ENCODE measurements at places on chromosomes 5 and 9.

GRCh38 chr5:17482790-17483189, 15.2 kb upstream of the TAF11L2 start:
- no peak for DNase-seq

DNA sequence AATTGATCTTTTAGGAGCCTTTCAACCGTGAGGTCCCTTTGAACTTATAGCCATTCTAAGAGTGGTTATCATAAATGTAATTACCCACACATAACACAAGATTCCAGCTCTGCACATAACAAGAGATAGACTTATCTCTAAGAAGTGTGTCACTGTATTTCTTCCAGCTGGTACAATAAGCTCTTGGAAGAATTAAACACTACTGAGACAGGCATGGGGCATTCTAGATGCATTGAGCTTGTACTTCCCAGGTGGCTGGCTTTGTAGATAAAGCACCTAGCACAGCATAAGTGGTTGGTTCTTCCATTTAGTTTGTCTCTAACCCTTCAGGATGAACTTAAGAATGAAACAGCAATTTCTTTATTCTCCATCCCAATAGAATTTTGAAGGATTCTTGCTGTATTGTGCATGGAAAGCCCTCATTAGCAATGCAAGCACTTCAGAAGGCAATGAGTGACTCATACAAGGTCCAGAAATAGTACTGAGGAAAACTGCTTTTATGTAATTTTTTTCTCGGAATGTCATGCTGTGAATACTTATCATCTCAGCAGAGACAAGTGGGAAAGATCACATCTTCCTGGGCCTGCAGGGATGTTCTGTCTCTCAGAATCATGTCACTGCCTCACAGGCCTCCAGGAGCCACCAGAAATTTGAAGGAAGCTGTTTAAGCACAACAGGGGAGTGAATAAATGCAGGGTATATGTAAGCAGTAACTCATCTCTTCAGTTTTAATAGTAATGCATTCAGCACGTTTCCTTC, 91.1 kb upstream of the CD180 start:
- no peak for DNase-seq

DNA sequence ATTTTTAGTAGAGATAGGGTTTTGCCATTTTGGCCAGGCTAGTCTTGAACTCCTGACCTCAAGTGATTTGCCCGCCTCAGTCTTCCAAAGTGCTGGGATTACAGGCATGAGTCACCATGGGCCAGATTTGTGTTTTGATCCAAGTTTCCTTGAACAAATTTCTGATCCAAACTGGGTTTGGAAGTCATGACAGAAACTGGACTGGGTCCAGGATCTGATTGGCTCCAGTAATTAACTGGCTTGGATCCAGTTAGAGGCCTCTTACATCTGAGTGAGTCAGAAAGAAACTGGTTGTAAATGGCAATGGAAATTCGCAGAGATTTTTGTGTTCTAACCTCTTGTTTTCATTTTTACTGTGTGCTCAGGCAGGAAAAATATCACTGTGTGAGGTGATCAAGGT, 141.6 kb downstream of the SLC25A46 start:
- no peak for DNase-seq

GRCh38 chr9:18114559-18115475, 359.1 kb upstream of the ADAMTSL1 start:
- no peak for DNase-seq

- no peak for DNase-seq
These were observed 182.0 kb upstream of the PPP1R26 start for GRCh38 chr9:135297456-135298075.

DNA sequence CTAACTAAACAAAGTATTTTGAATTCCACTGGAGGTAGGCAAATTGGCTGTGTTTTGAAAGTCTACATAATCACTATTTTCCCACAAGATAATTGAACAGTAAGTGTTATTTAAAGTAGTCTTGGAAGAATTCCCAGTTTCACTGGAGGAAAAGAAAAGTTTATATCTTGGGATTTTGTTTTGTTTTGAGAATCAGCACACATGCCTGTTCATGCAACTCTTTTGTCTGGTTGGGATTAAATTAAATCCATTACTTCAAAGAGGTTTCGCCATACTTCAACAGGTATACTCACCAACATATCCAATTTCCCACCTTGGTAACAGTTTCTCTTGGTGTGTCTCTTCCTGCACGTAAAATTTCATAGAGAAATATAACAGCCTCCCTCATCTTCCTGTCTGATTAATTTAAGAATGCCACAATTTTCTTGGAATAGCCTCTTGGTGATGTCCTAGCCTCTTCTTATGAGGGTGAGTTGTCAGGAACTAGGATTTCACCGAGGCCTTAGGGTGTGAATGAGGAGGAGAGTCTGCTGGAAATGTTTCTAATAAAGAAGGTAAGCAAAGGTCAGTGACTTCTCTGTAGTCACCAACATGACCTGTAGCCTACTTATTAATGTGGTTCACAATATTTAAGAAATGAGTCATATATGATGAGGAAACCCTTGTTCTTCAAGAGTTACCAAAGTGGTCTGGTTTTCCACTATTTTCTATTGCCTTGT, 48.1 kb downstream of the ITGA2 start:
- DNase-seq, result no peak

DNA sequence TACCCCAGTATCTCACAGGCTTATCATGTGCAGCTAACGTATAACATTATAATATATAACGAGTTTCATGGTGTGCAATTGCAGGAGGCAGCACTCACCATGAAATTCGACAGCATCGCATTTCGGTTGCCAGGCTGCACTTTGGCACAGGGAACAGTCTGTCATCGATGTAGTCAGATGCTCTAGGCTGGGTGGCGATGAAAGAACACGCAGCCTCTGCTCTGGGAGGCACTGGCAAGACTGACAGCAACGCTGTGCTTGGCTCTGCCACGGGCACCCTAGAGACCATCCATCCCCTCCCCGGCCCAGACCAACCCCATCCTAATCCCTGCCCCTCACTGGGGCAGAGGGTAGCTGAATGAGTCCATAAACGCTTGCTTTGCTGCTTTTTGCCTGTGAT, 290.8 kb downstream of the MED10 start:
- DNase-seq, result no peak

GRCh38 chr5:26812714-26813113, 225.7 kb downstream of the CDH9 start:
- DNase-seq, result no peak

- DNase-seq, result no peak
These were observed 131.5 kb downstream of the PAM start for GRCh38 chr5:102886586-102886985.

DNA sequence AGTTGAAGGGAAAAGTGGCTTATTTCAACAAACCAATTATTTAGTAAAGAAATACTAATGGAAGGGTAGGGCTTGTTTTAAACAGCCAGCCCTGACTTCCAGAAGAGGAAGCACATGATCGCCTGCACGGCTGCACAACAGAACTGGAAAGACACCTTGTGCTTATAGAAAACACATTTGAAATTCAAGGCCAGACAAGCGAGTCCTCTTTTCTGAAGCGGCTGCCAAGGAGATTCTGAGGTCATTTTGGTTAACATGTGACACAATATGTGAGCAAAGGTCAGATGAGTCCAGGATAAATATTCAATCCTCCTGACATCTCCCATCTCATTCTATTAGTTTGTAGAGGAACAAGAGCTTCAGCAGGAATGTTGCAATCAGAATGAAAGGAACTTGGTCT, 461.4 kb upstream of the ST8SIA4 start:
- no peak for DNase-seq

DNA sequence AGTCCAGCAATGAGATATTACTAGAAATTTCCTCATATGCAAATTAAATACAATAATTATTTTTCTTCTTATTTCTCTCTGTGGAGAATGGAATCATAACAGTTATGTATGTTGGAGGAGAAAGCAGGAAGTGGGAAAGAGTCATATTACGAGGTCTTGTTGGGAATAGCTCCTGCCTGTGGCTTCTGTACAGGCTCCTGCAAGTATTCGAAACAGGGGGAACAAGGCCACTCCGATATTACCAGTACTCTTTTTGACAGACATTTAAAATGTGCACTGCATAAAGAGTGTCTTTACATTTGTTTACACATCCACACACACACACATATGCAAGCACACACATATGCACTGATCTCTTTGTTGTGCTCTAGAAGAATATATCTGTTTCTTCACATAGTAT, 812.0 kb upstream of the ZNF608 start:
- no peak for DNase-seq

DNA sequence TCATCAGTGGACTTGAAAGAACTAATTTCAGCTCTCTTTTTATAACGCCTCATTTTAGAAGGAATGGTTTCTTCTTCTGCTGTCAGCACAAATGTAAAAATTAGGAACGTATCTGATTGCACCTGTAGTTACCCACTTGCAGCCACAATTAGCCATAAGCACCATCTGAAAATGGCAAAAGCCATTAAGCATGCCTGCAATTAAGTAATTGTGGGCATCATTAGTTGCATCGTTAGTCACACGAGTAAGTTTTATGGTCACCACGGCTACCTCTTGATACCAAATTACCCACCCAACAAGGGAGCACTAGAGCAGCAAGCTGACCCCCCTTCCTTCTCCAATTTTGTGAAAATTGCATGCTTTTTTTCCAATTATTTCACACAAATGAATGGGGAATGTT, 25.8 kb upstream of the SLC44A1 start:
- no peak for DNase-seq

DNA sequence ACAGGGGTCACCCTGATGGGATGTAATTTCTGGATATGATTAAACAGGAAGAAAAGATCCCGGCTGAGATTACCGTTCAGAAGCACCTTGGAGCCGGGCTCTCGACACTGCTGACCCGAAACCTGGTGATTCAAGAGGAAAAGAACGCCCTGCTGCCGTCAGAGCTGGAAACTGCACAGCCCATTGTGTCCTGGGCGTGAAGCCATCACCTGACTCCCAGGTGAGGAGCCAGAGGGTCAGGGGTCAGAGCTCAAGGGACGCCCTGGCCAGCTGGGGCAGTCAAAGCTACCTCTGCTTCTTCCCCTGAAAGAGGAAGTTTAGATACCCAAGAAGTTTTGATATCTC, 17.8 kb upstream of the SLC12A7 start:
- no peak for DNase-seq

GRCh38 chr5:142770650-142771609, 753 bp downstream of the ARHGAP26 start:
- peak; percentile 51 for DNase-seq

GRCh38 chr5:27034565-27034964, 3.8 kb downstream of the CDH9 start:
- no peak for DNase-seq

DNA sequence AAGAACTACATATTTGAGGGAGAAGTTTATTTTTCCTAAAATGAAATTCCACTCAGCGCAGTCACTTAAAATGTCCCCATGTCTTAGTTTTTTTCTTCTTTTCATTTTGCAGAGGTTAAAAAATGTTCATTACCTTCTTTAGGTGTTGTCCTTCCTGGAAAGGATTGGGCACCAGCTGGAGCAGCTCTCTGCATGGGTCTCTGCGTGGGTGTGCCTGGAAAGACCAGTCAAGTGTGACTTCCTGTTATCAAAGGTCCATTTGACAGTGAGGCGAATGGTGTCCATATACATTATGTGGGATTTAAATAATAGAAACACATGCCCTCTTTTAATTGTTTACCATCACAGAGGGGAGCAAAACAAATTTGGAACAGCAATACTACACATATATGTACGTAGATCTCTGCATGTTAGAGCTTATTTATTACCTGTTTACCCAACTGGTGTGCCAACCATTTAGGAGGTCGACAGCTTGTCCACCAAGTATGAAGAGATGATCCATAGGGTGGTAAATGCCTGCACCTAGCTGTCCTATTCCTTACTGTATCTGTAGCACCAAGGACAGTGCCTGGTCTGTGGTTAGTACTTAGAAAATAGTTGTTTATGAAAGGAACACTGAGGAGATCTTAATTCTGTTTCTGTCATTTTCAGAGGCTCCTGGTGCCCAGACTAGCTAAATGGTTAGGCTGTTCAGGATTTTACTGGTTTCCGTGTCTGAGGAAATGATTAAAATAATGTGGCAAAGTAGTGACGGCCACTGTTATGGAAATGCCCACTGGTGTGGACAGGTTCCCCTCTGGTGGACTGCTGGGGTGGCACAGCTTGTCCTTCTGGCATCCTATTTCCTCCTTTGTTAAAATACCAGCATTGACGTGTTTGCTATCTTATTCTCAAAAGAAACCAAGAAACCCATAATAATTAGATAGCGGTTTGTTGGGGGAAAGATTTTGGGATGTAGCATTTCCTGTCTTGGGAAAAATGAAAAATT, 200.4 kb downstream of the MAST4 start:
- no peak for DNase-seq

DNA sequence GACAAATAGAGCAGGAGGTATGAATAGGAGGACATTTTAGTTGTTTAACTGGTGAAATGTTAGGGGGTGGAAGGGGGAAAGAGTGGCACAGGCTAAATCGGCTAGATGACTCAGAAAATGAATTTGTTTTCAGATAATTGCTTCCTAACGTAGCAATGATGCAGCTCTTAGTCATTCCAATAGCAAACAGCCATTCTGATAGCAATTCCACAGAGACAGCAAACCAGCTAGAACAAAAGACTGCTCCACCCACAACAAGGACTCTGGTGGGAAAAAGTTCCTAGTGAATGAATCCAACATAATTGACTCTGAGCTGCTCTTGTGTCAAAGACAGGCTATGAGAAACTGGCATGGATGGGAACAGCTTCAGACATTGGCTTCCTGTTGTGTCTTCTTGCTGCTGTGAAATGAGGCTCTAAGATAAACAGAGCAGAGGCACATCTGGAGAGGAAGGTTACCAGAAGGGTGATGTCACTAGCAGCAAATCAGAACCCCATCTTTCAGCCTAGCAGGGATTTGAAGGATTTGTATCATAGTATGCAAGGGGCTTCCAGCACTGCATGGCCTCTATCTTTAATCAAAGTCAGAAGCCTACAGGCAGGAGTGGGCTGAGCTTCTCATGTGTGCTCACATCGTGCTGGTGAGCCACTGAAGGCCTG, 28.1 kb upstream of the F2RL1 start:
- no peak for DNase-seq

DNA sequence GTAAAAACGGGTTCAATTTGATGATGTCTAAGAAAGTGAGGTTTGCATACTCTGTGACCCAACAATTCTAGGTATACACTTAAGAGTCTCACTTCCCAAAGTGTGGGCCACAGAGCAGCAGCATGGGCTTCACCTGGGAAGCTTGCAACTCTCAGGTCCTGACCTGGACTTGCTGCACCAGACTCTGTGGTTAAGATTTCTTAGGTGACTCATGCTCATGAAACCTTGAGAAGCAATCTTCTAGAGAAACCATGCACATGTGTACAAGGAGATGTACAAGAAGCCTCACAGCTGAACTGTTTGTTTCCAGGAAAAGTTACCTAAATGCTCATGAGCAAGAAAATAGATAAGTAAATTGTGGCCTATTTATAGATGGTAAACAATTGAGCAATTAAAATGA, 30.0 kb downstream of the DNAJC21 start:
- no peak for DNase-seq

- peak; percentile 30 for DNase-seq
These were observed 42.7 kb upstream of the NCS1 start for GRCh38 chr9:130129432-130130061.

GRCh38 chr5:160479926-160480325, 58.3 kb downstream of the PTTG1 start:
- DNase-seq, result no peak

- DNase-seq, result no peak
These were observed 1115.5 kb downstream of the TAF11L14 start for GRCh38 chr5:18749763-18750162.
